Dermis microvascular lymphatic vessel endothelial cell (primary cell): ENCODE measurements at places on chromosomes 3 and 15. TPM values are rescaled to one million over a fixed set of nuclear protein-coding genes. Genes with fewer than 3 reads are reported as not detected.

- DNase-seq = no peak
Observed at GRCh38 chr15:48355377-48355776, 24.1 kb downstream of the DUT start.

DNA sequence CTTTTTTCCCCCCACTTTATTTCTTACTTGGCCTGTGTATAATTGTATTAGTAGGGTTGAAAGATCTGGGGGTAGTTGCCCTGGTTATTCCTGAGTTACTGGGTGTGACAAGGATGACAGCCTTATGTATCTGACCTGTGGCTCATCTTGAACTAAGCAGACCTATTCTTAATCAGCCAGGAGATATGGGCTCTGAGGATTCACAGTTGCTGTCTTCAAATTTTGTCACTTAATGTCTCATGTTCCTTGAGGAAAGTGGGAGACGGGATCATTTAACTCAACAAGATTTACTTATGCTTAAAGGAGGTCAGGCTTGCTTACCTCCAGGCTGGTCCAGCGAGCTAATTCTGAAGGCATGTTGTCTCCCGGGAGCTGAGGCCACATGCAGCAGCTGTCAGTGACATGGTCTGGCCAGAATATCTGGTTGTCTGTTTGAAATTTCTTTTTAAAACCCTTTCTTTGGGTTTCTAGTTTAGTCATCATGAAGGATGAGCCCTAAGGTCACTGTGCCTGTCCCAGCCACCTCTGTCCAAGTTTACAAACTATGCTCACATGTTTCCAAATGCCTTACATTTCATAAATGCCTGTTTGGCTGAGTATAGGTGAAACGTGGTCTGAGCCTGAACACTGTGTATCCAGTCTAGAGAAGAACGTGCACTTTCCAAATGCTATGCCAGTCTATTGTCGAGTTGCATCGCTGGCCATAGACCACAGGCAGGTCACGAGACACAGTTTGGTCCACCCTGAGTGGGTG, 26.8 kb downstream of the LRTM1 start:
- DNase-seq = no peak

DNA sequence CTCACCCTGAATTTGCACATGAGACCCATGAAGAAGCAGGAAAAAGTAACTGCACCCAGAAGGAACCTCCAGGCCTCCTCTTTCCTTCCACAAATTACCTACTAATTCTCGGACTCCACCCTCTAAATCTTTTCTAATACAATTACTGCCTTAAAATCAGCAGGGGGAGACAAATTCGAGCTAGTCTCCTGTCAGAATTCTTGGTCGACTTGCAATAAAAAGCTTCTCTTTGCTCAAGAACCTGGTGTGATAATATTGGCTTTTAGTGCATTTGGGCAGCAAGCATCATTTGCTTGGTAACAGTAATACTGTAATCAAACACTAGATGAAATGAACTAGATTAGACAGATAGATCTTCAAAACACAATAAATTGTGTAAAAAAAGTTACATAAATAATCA, 281.9 kb downstream of the RAP2B start:
- DNase-seq = peak; percentile 43

ASB14 gene
- total RNA-seq = not detected in 2 replicates

ATP2B2 gene
- not detected in 2 replicates for total RNA-seq

GRCh38 chr3:139994891-139995290, 59.9 kb downstream of the CLSTN2 start:
- DNase-seq = no peak

DNA sequence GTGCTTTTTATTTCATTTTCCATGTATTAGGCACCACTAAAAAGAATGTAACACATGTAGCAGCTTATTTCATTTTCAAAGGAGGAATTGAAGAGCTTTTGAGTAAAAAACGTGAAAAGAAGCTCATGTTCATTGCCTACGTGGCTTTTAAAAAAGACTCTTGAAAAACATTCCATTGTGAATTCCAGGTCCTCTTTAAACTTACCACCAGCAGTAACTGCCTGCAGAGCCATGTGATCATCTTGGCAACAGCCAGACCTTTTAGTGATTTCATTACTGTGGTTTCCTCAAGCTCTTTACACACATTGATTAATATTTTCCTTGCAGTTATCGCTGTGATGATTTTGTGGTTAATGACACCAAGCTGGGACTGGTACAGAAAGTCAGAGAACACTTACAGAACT, 43.8 kb upstream of the FBXL22 start:
- DNase-seq = peak; percentile 86

TM4SF18 gene
- 318 and 366 TPM in 2 replicates for total RNA-seq

- DNase-seq = no peak
Observed at GRCh38 chr3:131560795-131561194, 58.0 kb upstream of the MRPL3 start.

CCNB2 gene
- 9.5 and 30.4 TPM in 2 replicates for total RNA-seq

C3orf20 gene
- not detected in 2 replicates for total RNA-seq

GRCh38 chr15:58294681-58295254, 137.0 kb upstream of the LIPC start:
- no peak for DNase-seq

GRCh38 chr15:25022233-25022632, 67.4 kb downstream of the SNRPN start:
- peak; percentile 16 for DNase-seq

CCDC39 gene
- total RNA-seq = under 0.01 TPM in 2 replicates

- DNase-seq = peak; percentile 83
Observed at GRCh38 chr15:78618490-78618934, 2.3 kb downstream of the CHRNA3 start.

DNA sequence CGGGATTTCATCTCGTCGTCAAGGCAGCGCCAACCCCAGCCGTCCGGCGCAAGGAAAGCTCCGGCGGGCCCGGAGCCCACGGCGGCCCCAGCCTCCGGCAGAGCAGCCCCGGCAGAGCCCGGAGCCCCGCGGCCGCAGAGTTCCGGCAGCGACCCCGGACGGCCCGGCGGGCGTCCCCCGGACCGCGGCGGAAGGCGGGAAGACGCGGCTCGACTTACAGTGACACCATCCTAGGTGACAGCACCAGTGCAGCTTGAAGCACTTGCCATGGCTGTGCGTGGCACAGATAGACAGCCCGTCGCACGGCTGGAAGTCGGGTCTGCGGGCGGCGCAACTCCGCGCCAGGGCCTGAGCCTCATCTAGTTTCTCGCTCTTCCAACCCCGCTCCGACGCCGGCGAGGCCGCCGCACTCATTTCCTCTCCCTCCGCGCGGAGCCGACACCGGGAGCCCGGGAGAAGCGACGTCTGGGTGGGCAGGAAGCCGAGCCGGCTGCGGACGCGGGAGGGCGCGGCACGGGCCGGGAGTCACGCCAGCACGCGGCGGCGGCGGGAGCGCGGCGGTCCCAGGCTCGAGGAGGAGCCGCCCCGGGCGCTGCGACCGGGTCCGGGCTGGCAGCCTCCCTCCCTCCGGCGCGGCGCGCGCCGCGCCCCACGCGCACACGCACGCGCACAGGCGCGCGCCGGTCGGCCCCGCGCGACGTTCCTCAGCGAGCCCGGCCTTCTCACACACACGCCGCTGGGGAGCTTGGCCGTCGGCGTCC, at the start of gene C3orf70:
TSS of gene C3orf70 (minus strand) at position 651 of the 761 bp plus-strand sequence. CDS start at position 414, 237 bp downstream.
- DNase-seq = peak; percentile 17

- DNase-seq = no peak
Observed at GRCh38 chr3:127483902-127484591, 106.5 kb downstream of the TPRA1 start.

TMCO5A gene
- total RNA-seq = not detected in 2 replicates

DNA sequence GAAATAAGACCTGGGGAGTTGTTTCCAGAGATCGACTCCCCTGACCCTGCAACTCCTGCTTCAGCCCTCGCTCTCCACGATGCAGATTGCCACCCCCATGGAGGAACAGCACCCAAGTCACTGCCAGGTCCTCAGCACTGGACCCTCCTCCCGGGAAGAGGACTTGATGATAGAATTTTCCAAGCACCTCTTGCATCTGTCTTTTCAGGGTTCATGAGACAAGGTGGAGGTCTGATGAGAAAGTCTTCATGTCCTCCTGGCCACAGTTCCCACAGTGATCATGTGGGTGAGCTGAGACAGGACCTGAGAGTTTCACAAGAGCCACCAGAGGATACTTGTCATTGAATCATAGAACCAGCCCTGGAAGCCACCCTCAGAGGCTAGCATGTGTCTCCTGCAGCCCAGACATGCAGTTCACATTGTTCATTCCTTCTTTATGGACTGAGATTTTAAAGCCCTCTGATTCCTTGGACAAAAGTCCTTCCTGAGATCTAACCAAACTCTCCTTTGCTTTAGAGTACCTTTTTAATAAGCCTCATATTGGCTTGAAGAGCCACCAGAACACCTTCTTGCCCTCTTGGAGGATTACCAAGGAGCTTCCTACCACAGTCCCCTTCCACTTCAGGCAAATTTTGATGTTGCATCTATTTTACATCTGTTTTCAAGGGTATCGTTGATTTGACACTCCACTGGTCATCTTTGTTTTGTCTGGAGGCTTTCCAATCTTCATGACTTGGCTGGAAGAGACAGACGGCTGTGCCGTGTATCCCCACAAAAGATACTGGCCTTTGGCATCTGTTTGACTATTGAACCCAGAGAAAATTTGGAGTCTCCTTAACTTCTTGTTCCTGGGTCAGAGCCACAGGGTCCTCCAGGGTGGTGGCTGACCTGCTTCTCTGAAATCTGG, 224.8 kb upstream of the BHLHE40 start:
- DNase-seq = no peak

- DNase-seq = no peak
Observed at GRCh38 chr3:87272718-87273341, 3.6 kb downstream of the POU1F1 start.

- no peak for DNase-seq
Observed at GRCh38 chr3:136931606-136932005, 26.2 kb upstream of the IL20RB start.

DNA sequence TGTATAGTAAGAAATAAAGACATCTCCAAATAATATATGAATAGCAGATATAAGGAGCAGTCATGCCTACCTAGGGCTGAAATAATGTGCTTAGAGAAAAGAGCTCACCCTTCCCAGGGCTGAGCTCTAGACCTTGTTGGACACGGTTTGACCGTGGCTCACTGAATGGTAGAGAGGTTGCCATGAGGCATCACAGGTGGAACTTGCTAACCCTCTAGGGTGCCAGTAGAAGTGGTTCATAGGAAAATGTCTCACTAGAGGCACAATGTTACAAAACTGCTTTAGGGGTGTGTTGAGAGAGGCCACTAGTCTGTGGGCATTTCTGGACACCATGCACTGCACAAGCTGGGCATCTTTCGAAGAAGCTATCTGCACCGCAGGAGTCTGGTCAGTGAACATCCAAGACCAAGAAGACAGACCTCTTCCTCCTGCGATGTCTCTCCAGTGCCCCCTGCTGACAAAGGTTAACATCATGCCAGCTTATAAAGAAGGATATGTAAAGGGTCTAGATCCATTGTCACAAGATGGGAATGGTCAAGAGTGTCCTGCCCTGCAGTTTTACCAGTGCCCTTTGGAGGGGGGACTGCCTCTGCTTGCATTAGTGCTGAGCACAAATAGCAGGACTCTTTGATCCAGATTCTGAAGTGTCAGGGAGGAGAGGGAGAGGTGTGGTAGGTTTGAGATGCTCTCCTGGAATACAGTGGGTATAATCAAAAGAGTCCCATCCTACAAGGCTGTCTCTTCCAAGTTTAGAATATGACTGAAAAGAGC, 266.8 kb downstream of the ZNF385D start:
- peak; percentile 39 for DNase-seq

DNA sequence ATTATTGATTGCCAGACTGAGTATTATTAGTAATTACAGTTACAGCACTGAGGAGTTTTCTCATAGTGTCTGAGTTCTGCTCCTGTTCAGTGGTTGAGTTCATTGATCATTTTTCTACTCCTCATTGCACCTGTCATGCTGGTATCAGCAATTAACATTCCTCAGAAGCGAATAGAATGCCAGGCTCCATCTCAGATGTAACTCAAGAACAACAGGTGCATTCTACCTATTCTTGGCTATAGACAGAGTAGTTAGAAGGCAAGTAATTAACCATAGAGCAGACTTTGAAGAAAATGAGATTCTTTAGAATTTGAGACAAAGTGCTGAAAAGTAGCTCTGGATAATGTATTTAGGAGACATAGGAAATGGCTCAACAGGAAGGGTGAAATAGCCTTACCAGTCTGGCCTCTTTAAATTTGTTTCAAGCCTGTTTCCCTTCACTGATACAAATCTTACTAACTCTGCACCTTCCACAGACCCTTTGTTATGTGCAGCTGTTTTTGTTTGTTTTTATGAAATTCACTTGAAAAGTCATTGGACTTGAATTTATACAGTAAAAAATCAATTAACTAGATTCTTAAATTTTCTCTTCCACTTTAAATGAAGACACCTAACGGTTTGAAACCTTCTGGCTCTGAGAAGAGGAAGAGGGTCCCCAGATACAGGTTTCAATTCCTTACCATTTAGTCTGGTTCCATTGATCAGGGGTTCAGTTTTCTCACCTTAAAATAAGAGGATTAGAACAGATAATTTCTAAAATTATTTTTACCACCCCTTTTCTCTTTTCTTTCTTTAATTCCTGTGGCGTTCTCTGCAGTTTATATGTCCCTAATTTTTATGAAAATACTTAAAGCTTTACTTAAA, 109.6 kb downstream of the FNDC3B start:
- DNase-seq = peak; percentile 63

DNA sequence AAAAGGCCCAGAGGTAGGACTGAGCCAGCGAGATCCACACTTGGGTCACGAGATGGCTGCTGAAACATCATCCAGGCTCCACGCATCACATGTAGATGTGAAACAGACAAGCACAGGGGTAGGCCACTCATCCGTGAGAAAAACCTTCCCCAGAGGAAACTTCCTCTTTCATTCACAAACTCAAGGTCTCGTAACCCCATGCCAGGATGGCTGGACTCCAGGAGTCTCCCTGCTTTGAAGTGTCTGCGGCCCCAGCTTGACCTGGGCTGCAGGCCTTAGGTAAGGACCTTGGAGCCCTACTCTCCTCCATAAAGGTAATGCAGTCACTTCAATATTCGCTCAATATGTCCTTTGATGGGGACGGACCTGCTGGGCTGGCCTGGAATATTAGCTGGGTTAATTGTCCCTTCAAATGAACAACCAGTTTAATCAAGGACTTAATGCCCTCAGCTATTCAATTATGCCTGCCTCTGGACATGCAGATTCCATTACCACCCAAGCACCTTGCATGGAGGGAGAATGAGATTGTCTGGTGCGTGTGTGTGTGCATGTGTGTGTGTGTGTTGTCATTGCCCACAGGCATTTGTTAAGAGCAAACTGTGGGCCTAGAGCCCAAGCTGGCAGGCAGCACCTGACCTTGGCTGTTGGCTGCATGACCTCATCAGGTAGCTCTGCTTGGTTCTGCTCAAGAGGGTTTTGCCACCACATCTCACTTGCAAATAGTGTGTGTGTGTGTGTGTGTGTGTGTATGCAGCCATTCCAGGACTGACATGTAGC, 186.9 kb upstream of the TLE3 start:
- DNase-seq = no peak

VIPR1 gene
- 0.38 TPM in 1 of 2 replicates, not detected in the other for total RNA-seq

- no peak for DNase-seq
Observed at GRCh38 chr3:54761637-54762036, 166.2 kb downstream of the LRTM1 start.

RASGRP1 gene
- 0.13 and 0.26 TPM in 2 replicates for total RNA-seq

- DNase-seq = no peak
Observed at GRCh38 chr3:41507336-41508062, 308.2 kb downstream of the CTNNB1 start.

SH2D7 gene
- not detected in 2 replicates for total RNA-seq

- peak; percentile 82 for DNase-seq
Observed at GRCh38 chr15:57861034-57861638, 154.6 kb downstream of the POLR2M start.
